ENCODE measurements at places on chromosomes 6 and 20. TPM values are rescaled to one million over a fixed set of nuclear protein-coding genes. Genes with fewer than 3 reads are reported as not detected.

The GLP1R gene
- polyA plus RNA-seq, result not detected

The BTN1A1 gene
- polyA plus RNA-seq, result 0.11 TPM

The BMP7 gene
- 2.9 TPM for polyA plus RNA-seq

The EEF1E1 gene
- 21.3 TPM for polyA plus RNA-seq

The MMP24 gene
- 0.42 TPM for polyA plus RNA-seq

The OR2B6 gene
- not detected for polyA plus RNA-seq

The NHSL1 gene
- polyA plus RNA-seq, result 34.1 TPM

The WFDC5 gene
- not detected for polyA plus RNA-seq

Data from muscle of back (tissue), 13 donors.